GM13977 (cell line): ENCODE measurements at places on chromosomes 13 and 19.

DNA sequence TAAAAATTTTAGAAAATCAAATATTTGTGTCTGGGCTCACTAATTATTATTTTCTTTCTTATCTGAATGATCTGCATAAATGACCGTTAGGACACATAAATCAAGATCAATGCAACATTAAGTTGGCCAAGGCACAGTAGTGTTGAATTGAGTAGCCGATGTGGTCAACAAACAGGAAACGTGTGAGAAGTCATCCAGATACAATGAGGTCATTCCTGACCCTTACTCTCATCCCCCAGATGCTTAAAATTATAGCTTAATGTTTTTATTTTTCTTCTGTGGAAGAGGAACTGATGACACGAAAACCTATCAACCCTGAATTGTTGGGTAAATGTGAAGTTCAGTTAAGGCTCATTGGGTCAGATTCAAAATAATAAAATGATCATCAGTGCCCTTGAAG lies 222.9 kb downstream of the RFC3 start:
- no peak for DNase-seq

DNA sequence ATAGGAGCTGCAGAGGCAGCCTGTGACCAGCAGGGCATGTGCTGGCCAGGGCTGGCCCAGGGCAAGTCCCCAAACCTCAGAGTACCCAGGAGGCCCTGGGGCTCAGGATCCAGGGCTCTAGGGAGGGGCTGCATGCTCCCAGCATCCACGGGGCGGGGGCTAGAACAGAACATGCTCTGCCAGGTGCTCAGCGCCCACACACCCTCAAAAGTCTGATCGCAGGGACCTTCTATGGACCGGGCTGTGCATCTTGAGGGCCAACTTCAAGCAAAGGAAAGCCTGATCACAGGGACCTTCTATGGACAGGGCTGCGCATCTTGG lies 33.5 kb downstream of the ELL start:
- no peak for DNase-seq

DNA sequence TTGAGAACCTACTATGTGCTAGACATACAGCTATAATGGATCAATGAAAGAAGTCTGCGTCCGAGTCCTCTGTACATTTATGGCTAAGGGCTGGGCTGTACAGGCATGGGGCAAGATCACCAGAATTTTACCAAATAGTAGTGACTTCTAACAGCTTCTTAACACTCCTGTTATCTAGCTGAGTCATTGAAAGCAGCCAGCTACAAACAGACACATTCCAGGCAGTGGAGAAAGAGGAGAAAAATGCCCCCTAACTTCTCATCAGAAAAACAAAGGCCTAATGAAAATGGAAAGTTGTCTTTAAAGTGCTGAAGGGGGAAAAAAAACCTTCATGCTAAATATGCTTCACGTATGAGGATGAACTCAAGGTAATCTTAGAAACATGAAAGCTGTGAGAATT lies 14.3 kb upstream of the ZNF667 start:
- no peak for DNase-seq

DNA sequence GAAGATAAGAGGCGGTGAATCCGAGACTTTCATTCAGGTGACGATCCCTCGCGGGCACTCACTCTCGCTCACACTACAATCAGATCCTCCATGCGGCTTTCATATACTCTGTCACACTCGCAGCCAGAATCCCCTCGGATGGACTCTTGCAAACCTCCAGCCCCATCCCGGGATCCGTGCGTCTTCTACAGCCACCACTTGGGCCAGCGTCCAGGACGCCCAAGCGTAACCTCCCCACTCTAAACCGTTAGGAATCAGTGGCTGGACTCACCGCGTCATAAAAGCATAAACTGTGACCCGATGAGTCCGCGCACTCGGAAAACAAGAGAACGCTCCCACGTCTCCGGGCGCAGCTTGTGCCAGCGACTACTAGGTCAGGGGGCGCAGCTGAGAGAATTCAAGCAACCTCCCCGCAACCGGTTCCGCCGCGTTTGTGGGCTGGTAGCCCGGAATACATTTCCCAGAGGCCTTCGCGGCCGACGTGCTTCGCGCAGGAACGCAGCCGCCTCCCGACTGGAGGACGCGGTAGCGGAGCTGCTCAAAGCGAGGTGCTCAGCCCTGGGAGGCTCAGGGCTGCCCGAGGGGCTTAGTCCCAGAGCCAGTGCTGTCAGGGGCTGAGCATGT lies 27.6 kb downstream of the ZNF607 start:
- peak; percentile 69 for DNase-seq

DNA sequence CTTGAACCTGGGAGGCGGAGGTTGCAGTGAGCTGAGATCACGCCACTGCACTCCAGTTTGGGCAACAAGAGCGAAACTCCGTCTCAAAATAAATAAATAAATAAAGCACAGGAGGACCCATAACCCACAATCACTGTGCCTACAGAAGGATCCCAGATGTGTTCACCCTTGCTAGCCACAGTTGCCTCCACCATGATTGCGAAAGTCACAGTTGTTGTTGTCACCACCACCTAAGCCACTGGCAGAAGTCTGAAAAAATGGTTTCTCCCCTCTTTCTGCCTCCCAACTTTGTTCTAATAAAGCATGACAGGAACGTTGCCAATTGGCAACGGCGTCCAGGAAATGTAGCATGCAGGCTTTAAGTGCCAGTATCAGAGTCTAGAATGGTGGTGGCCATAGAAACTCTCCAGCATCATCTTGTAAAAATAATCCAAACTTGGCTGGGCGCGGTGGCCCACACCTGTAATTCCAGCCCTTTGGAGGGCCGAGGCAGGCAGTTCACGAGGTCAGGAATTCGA lies 2.2 kb upstream of the EPS15L1 start:
- DNase-seq, result no peak

DNA sequence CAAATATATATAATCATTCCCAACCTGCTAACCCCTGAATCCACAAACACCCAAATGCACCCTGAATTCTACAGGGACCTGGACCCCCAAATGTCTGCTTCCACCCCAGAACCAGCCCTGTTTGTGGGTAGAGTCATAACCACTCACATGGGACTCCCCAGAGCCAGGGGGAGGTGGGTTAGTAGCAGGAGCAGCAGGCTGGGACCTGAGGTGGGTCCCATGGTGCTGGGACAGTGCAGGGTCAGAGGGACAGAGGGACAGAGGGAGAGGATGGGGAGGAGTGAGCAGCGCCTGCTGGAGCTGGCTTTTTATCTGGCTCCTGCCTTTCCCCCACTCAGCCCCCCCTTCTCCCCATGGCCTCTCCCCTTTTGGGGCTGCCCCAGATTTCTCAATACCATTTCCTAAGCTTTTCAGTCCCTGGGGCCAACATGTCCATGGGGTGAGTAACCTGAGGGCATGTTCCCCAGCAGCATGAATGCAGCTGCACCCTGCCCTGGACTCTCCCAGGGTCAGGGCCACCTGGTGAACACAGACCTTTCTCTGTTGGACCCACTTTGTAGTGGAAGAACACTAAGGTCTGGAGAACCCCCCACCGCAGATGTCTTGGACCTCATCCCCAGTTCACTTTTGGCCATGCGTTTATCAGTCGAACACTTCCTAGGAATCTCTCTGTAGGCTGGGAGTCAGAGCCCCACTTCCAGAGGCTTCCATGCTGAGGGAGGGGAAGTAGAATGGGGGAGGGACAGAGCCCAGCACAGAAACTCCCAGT lies at the start of gene C3:
TSS of gene C3 (minus strand) at position 282 of the 769 bp plus-strand sequence. CDS start at position 221, 61 bp downstream.
- no peak for DNase-seq

- DNase-seq, result no peak
These were observed 1115.2 kb upstream of the MIR17HG start for GRCh38 chr13:90232291-90232690.

DNA sequence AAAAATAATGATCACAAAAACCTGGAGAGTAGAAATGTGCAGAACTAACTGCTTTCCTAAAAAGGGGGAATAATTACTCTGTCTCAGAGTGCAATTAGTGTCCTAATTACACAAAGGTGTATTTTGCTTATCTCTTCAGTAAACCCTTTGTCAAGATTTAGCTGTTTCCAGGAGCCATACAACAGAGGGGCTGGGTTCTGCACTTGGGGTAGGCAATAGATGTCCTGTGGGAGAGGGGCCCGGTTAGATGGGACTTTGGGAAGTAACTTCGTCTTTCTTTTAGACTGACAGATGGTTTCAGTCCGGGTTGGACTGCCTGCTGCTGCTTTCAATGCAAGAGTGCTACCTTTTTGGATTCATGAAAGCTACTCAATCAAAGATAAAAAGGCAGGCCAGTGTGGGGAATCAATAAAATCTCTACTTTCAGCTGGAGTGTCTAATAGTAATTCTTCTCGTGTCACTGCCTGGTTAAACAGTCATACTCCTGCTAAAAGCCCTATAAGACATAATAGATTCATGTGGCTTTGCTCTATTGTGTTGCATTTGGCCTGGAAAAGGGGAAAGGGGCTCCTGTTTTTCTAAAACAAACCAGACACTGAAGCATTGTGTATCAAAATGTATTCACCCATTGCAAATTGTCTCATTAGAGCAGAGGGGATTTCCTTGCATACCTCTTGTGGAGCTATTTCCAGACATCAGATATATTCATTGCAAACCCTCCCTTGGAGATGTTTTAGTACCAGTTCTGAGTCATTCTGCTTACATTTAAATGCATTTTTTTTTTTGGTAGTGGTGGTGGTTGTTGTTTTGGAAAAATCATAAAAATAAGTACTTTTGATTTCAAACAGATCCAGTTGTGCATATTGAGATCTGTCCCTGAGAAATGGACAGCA lies 83.3 kb upstream of the PCDH8 start:
- DNase-seq, result no peak

GRCh38 chr13:60790620-60791019 lies 393.6 kb downstream of the TDRD3 start:
- DNase-seq, result no peak

DNA sequence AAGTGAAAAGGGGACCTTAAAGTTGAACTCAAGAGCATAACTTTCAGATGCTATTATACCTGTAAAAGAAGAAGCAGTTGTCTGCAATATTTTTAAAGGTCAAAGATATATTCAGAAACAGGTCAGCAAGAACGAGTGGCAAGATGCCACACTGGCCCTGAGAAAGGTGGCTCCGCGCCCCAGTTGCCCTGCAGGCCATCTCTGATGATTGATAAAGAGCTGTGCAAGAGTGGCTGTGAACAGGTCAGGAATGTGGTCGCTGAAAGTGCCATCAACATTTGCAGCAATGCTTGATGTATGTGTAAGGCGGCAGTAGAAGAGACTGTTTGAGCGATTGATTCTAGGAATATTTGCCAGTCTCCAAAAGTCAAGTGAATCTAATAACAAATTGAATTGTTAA lies 664.2 kb upstream of the SLC10A2 start:
- DNase-seq, result no peak
